ENCODE measurements at places on chromosomes 6 and 20.
A peak's percentile ranks its signal among the peaks of the same experiment; 100 is the strongest.

DNA sequence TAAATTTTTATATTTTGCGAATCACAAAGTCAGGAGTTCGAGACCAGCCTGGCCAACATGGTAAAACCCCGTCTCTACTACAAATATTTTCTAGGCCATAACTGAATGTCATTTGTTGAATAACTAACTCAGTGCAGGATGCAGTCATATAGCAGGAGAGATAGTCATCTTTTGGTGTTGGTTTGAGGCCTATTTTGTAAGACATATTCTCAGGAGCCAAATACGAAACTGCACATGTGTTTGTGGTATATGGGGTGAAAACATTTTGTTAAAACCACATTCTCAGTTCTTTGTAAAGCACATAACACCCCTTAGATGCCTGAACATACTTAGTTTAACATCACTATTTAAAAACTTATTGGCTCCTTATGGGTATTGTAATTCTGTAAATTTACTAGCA, 4.7 kb upstream of the ENPP5 start:
- DNase-seq: peak; percentile 41

DNA sequence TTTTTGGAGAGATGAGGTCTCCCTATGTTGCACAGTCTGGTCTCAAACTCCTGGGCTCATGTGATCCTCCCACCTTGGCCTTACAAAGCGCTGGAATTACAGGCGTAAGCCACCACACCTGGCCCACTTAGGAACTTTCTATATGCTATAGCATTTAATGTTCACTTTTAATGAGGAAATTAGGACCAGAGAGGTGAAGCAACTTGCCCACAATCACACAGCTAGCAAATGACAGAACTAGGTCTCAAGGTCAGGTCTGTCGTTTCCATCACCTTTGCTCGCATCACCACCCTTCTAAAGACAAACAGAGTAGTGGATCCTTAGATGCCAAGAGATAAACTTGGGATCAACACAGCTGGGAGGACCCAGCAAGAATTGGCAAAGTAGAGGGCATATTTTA, 381.7 kb downstream of the CD83 start:
- DNase-seq: no peak

DNA sequence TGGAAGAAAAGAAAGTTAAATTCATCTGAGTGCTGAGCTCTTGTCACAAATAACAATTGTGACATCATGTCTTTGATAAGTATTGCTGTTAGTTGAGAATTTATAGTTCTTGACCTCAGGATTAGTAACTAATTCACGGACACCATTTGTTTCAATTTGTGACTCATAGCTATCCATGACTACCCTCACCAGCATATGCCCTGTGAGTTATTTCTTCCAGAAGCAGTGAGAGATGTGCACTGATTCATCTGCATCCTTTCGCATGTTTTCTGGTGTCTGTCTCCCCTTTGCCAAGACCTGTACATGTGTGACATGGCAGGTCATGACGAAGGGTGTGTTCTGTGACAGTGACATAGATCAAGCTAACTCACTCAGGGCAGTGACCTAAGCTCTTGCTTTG, 86.9 kb downstream of the SOBP start:
- no peak for DNase-seq

GRCh38 chr6:24915641-24916040, 20.1 kb downstream of the RIPOR2 start:
- DNase-seq: no peak

DNA sequence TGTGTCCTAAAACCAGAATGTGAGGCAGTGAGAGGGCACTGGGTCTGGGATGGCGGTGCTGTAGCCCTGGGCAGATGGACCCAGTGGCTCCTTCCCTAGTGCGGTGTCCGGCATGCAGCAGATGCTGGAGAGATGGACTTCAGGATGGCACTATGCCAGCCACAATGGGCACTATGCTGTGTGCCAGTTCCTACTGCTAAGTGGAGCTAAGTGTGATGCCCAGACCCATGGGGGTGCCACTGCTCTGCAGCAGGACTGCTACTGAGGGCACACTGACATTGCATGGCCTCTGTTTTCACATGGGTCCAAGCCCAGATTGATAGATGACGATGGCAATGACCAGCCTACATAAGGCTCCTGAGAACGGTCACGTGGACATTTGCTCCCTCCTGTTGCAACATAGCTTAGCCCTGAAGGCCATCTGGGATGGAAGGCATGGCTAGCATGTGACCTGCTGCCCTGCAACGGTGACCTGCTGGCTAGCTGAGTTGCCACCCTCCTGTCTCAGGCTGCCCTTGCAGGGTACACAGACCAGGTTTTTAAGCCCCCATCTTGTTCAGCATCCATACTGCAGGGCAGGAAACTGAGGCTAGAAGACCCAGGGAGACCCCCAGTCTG, 31.3 kb upstream of the KCNK16 start:
- DNase-seq: no peak

GRCh38 chr20:31948008-31948407, 3.8 kb downstream of the PDRG1 start:
- DNase-seq: no peak

DNA sequence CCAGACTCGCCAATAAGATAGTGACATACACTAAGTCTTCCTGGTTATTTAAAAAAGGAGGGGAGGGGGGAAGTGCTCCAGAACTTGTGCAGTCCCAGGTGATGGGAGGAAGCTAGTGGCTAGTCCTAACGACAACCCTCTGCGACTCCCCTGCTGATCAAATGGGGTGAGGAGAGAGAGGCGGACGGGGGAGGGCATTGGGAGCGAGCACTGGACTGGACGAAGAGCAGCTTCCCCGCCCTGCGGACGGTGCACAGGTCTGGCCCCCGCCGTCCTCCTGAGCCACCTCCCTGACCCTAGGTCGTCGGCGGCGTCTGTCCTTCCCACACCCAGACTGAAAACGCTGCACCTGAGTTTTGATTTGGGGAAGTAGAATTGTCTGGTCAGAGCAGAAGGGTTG, 2.2 kb upstream of the OLIG3 start:
- DNase-seq: no peak

GRCh38 chr6:49118478-49118877, 344.6 kb downstream of the MMUT start:
- DNase-seq: no peak

GRCh38 chr20:50172347-50173013, 18.1 kb upstream of the CEBPB start:
- DNase-seq: peak; percentile 32

GRCh38 chr20:59179988-59180387, 16.4 kb downstream of the ZNF831 start:
- no peak for DNase-seq

GRCh38 chr6:1670711-1671462, 61.2 kb downstream of the FOXC1 start:
- no peak for DNase-seq
